Spinal cord (tissue), 10 donors: ENCODE measurements at places on chromosomes 5 and 9.

DNA sequence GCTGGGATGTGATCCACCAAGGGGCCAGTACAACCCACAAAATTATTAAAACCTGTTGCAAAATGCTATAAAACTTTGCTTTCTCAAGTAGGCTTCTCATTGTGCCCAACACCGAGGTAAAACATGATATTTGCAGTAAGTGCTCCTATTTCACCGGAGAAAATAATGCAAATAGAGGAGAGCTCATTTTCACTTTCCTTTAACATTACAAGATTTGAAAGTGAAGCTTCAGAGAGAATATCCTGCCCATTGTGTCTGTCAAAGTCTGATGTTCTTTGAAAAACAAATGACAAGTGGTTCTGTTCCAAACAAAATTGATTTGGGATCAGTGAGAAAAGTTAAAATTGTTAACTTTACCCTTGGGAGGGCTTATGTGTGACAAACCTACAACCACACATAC lies 287.1 kb downstream of the KCNN2 start:
- DNase-seq: no peak

GRCh38 chr9:115127191-115127817 lies 9.3 kb upstream of the TNC start:
- no peak for DNase-seq

GRCh38 chr9:98912450-98912849 lies 31.3 kb upstream of the COL15A1 start:
- DNase-seq: no peak

DNA sequence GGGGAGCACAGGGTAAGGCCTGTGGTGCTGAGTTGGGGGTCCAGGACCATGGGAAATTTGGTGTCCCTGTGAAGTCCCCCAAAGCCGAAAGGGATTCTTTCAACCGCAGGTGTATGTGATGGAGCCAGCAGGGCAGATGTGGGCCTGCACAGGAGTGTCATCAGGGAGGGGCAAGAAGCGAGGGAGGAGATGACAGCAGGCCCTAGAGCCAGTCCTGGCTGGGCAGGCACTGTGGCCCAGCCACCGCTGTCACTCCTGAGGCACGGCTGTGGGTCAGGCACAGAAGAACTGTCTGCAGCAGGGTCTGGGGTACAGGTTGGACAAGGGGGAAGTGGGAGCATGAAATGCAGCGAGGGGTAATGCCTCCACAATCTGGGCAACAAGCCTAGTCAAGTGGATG lies 4.8 kb downstream of the HK3 start:
- DNase-seq: no peak

GRCh38 chr9:73011181-73011750 lies 58.4 kb upstream of the ALDH1A1 start:
- no peak for DNase-seq

GRCh38 chr9:113152699-113153098 lies 1.9 kb downstream of the SLC31A2 start:
- DNase-seq: no peak

DNA sequence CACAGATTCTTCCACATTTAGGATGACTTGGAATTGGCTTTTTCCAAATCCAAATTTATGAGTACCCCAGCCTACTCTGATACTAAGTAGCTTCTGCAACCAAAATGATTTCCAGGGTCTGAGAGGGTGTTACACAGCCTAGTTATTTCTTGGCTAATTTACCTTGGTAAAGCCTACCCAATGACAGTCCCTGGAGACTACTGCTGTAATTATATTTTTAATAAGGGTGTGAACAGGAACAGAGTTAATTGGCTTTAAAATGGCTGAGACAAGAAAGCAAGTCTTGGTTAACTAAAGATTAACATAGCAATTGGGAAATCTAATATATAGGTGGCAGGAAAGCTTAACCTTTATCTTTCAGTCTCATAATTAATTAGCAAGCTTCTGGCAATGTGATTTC lies 9.3 kb downstream of the PRLR start:
- DNase-seq: no peak

DNA sequence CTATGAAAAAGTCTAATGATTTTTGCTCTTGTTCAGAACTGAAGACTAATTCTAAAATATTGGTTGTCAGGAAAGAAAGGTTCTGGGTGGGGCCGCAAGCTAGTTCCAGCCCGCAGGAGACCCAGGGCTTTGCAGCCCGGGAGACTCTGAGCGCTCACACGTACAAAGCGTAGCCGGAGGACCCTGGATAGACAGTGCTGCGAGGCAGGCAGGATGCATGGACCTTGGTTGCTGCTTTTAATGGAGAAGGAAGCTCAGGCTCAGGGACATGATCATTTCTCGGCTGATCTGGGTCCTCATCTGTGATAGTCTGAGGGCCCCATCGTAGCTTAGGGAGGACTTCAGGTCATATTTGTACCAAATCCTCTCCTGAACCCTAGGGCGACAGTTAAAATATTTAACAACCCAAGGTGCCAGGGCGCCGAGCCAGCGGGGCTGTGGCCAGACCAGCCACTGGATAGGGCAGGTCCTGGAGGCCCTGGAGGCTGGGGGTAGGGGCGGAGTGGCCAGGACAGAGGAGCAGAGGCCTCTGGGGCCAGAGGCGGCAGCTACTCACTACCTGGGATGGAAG lies 70.1 kb upstream of the UNC5A start:
- DNase-seq: no peak

GRCh38 chr9:4011054-4011453 lies 288.8 kb downstream of the GLIS3 start:
- DNase-seq: no peak

- no peak for DNase-seq
Observed at GRCh38 chr5:37002176-37002751, 125.7 kb downstream of the NIPBL start.

DNA sequence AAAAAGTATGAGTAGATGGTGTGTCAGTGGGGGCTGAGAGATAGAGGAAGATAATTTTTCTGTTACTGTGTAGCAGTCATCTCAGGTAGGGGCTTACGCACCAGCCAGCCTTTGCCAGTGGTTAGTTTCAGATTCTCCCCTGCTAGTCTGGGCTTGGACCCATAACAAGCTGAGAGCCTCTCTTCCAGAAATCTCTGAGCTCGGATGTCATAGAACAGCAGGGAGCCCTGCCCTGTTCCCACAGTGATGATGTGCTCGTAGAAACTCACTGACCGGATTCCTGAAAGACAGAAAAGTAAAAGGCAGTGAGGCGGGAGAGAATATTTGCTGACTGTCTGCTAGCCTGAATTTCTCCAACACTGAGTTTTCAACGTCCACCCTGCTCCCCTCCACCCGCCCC lies 37.2 kb downstream of the DCAF12 start:
- no peak for DNase-seq

- DNase-seq: no peak
Observed at GRCh38 chr5:73204332-73204731, 31.3 kb downstream of the TMEM174 start.

GRCh38 chr9:98882569-98882923 lies 61.2 kb upstream of the COL15A1 start:
- no peak for DNase-seq

GRCh38 chr5:38515092-38515491 lies 41.4 kb downstream of the LIFR start:
- no peak for DNase-seq

DNA sequence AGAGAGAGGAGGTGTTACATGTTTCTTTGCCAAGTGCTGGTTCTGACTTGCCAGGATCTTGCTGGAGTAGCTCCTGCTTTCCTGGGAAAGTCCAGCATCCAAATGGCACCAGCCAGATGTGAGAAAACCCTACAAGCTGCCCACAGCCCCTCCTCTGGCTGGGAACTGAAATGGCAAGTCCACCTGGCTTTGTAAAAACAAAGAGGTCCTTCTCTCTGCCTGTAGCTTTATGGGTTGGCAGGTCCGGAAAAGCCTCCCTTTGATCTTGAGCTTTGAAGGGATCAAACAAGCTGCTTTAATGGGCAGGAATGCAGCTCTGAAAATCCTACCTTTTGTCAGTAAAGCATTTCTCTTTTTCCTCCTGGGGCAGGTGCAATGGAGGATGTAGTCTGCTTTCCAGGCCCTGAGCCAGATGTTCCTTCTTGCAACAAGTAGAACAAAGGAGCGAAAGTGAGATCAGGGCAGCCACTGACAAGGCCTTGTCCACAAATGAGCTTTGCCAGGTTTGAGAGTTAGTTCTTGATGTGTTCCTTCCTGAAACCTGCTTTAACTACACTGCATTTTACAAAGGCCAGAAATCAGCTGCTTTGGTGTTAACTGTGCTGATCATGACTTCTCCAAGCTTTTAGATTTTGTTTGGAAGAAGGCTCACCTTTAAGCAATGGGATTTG lies 456.7 kb downstream of the ZNF608 start:
- no peak for DNase-seq

DNA sequence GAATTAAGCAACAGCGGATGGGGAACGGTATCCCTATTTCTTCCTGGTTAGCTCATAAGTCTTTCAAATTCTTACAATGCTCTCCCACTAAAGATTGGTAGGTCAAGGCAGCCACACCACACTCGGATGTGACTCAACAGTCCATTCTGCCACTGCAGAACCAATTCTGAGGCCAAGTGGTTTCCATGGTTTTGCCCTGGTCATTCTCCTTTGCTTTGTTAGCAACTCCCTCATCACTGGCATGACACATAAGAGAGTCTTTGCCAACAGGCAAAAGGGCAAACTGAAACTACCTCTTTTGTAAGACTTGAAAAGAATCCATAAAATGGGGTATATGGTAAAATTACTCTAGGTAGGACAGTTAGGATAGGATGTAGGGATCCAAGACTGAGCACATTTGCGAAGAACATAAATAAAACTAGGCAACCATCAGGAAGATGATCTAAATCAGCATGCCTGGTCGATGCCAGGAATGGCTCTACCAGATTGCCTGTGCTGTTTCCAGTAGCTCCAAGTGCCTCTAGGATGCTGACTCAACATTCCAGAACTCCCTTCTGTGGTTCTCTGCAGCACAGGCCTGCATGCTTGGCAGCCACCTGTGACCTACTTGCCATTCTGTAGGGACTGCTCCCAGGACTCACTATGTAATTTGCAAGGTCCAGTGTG lies 105.4 kb downstream of the DCP2 start:
- no peak for DNase-seq

DNA sequence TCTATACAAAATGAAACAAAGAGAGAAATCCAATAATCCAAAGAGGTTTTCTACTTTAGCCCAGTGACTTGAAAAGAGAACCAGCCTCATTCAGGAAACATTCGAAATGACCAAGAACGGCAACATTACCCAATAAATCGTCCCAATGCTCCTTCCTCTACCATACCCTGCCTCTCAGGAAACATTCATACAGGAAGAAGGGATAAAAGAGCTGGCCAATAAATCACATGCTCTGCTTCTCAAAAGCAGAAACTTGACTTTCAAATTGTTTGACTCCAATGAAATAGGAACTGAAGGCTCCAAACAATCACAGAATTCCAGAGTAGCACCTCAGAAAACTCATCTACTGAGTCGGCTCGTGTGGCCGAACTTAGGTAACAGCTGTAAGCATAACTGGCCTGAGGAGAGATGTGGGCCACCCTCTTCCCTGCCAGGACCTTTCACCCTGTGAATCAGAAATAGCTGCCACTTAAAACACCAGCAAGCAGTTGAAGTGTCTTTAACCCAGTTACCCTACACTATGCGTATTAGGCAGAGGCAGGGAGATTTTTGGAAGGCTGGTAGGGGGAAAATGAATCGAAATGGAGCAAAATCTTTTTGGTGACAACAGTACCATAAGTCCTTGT lies 14.6 kb downstream of the ARL15 start:
- no peak for DNase-seq

GRCh38 chr9:12874395-12874794 lies 99.6 kb downstream of the LURAP1L start:
- DNase-seq: no peak

DNA sequence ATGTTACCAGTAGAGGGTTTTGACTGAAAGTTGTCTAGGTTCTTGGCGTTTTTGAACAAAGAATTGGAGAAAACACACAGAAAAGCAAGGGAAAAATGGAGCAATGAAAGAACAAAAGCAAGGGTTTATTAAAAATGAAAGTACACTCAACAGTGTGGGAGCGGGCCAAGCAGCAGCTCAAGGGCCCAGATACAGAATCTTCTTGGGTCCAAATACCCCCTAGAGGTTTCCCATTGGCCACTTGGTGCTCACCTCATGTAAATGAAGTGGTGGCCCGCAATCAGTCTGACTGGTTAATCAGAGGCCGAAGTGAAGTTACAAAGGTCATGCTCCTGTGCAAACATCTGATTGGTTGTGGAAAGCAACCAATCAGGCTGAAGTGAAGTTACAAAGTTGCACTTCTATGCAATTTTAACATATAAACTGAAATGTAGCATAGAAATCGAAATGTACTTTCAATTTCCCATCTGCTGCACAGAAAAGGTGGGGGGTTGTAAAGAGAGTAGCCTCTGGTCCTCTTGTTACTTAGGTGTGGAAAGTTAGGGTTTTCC lies 1.9 kb upstream of the GM2A start:
- no peak for DNase-seq

DNA sequence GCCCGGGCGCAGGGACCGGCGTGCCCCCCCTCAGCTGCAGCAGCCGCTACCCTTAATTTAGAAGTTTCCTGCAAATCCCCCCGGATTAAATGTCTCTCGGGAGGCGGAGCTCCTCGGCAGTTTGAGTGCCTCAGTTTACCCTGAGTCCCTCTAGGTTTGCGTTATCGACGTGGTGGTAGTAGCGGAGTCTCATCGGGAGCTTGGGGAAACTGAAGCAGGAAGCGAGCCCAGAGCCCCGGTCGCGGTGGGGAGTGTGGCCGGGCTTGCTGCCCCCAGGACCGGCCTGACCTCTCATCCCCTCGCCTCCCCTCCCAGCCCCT lies 529 bp upstream of the TPM2 start:
- DNase-seq: no peak

DNA sequence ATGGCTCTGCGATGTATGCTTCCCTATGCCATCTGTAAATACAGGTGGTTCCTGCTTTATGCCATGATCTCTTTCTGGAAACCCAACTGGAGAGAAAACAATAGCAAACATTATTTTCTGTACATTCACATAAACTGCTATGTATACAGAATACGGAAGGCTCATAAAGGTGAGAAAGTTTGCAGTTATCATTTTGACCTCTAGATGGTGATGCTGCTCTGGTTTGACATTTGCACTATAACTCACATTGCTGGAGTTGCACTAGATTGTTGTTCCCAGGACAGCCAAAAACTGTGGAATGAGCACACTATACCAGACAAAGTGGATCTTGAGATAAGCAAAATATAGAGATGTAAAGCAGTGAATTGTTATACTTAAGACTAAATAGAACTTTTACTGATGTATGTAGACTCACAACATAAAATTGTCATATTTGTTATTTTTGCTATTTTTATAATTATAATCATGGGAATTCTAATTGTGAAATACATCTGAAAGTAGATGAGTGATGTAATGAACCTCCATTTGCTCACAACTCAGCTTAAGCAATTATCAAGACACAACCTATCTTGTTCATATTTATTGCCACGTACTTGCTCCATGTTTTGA lies 246.5 kb downstream of the PTPRD start:
- DNase-seq: peak; percentile 48

GRCh38 chr9:15837079-15837679 lies 284.3 kb downstream of the CCDC171 start:
- DNase-seq: peak; percentile 41

- DNase-seq: no peak
Observed at GRCh38 chr9:69181908-69182353, 7.9 kb downstream of the TJP2 start.

DNA sequence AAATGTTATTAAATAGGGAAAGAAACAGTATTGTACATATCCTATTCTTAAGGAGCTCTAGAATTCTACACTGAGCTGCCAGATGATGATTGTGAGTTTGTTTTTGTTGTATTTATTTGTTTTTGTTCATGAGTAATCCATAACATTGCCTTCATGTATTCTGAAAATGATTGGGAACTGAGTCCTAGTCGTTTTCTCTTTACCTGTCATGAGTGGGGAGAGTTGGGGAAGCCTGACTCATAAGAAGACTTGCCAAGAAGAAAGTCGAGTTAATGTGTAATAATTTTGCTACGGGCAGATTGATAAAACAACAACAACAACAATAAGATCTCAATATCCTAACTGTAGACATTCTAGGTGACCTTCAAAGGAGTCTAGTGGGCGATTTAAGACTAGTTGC lies 103.8 kb downstream of the ANKRD55 start:
- no peak for DNase-seq
